Activated CD4-positive, alpha-beta T cell treated with anti-CD3 and anti-CD28 coated beads, Interleukin-2, Interleukin-4, amounts not matched to agents 100 ng/mL and 50 ng/mL, durations not matched to agents 16 hours and 8 hours (primary cell): ENCODE measurements at places on chromosomes 3 and 15.
A peak's percentile ranks its signal among the peaks of the same experiment; 100 is the strongest.

- no peak for DNase-seq
Observed at GRCh38 chr15:37625576-37625975, 308.9 kb upstream of the TMCO5A start.

- DNase-seq = no peak
Observed at GRCh38 chr15:66951531-66952320, 113.7 kb upstream of the SMAD3 start.

GRCh38 chr3:111035316-111035715, 36.3 kb upstream of the NECTIN3 start:
- DNase-seq = no peak

DNA sequence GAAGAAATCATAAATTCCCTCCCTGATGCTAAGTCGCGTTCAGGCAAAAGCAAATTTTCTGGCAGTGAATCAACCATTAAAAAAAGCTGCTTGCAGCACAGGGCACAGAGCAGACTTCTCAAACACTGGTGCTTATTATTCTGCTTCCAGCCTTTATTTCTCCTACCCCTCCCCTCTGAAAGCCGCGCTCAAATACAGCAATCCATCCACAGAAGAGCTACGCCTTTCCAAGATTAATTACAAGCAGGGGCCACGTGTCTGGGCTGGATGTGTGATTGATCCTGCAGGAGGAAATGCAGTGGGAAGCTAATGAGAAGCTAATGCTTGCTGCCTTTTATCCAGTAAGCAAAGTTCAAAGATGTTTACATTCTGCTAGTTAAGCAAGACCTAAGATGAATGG, 134.9 kb upstream of the TOPAZ1 start:
- DNase-seq = no peak

DNA sequence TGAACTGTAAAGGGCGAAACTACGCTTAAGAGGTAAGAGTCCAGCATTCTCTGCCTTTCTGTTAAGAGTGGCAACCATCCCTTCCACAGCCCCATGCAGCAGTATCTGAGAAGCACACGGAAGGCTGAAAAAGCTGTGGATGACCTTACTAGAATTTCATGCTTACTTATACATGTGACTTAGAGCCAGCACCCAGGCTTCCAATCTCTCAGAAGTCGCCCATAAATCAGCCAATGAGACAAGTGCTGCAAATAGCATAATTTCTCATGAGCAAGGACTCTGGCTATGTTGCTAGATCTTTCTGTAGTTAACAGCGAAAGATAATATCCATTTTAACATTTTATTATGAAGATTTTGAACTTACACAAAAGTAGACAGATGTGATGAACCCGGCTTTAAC, 65.3 kb downstream of the IGF2BP2 start:
- no peak for DNase-seq

GRCh38 chr15:83380682-83381081, 66.5 kb upstream of the SH3GL3 start:
- DNase-seq = peak; percentile 48

DNA sequence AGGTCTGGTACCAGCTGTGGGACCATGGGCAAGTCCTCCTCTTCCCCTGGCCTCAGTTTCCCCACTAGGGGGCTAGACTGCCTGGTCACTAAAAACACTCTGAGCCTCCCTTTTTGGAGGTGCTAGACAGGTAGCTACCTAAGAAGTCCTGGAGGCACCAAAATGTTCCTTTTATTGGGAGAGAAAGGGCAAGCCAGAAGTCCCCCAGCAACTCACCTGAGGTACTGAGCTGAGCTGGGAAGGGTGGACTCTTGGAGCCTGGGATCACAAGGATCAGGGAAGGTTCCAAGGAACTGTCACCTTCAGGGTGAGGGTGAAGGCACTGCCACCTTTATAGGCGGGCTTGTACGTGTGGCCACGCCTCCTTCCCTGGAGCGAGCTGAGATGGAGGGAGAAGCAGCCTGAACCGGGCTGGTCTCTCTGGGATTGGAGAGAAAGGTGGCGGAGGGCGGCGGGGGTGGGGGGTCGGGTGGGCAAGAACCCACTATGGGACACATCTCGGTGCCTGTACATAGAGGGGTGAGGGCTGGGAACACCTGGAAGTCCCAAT, at the start of gene CYP1A1:
CYP1A1 (minus strand) TSS at position 304 of the 550 bp plus-strand sequence. CDS start 2,431 bp downstream, outside the sequence.
- no peak for DNase-seq

DNA sequence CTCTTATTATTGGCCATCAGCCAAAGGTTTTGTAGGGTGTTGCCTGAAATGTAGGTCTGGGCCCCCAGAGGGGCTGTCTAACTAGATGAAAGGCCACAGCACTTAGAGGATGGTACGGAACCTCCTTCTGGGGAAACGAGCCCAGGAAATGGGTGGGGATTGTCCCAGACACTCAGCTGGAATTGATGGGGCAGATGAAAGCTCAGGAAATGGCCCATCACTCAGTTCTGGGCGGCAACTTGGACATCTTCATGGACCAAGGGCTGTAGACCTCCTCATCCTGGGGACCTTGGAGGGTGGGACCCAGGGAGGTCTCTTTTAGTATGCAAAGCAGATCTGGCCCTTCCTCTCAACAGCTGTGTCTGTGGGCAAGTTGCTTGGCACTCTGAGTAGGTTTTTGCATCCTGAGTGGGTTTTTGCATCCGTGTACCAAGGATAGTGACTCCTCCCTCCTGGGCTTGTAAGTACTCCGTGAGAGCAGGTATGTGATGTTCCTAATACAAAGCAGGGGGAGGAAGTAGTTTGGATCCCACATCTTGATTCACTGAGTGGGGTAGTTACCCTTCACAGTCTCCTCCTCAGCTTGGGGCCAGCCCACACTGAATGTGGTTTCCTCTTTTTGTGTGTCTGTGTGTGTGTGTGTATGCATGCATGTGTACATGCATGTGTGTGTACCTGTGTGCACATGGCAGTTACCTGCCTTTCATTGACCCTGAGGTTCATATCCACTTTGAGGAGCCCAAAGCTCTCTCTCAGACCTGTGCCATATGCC, 292.0 kb downstream of the RPLP1 start:
- DNase-seq = no peak

DNA sequence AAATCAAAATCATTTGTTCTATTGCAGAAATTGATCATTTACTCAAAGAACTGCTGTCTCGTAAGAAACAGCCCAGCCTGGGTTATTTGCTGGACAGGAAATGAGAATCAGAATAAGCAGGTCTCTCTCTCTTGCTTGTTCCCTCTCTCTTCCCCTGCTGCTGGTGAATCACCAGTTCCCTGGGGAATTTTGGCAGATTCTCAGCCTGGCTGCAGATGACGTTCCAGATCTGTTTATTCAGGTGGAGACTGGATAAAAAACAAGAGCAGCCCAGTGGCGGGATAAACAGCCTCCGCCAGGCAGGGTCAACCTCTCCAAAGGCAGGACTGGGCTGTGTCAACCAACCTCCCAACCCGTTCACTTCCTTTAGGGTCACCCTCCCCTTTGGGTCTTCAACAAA, 72.1 kb downstream of the LRIG1 start:
- no peak for DNase-seq

GRCh38 chr3:50155891-50156290, 767 bp downstream of the SEMA3F start:
- no peak for DNase-seq

- DNase-seq = no peak
Observed at GRCh38 chr3:146331967-146332366, 81.1 kb upstream of the PLSCR4 start.

DNA sequence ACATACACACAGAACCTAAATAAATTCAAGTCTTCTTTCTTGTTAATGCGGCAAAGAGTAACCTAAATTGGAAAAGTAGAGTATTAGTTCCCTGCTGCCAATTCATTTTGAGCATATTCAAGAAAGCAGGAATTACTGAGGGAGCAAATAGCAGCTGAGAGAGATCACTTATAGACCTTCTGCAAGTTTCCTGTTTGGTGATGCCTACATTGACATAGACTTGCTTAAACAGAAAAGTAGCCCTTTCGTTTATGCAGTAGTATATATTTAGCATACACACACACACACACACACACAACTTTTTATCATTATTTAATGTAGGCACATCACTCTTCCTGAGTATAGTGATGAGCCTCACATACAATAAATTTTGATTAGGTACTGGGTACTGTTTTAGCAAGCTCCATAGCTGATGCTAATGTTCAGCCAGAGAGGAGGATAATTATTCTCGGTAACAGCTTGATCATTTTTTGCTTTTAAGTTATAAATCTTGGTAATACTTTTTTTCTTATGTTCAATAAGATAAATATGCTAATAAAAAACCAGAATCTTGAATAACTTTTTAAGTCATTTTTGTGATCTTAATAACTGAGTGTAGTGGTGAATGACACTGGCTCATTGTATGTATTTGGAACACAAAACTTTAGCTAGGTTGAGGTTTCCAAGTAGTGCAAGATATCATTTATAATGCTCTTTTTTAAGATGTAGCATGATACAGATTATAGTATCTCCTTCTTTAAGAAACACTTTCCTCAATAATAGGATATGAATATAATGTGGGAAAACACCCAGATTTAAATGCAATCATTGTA, 174.7 kb downstream of the MBNL1 start:
- DNase-seq = no peak

GRCh38 chr15:41922353-41922752, 28.5 kb upstream of the SPTBN5 start:
- DNase-seq = no peak

- DNase-seq = peak; percentile 45
Observed at GRCh38 chr3:98359993-98360675, 6.5 kb downstream of the OR5K4 start.

- no peak for DNase-seq
Observed at GRCh38 chr15:30921106-30921505, 17.4 kb downstream of the FAN1 start.

DNA sequence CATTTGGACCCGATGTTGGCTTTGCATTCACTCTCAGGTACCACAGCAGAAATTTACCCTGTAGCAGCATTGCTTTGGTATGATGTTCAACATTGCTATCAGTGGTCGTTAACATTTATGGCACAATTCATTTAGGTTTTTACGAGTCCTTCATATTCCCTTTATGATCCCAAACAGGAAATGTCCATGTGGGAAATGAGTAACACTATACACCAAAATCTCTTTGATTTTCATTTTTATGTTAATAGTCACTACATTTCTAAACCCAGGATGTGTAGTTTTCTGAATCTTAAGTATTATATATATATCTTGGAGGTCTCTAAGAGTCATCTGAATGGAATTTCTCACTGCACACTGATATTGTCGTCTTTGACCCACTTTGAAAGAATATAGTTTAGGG, 78.5 kb upstream of the RBMS3 start:
- DNase-seq = no peak

GRCh38 chr3:175749981-175750380, 890.8 kb downstream of the NAALADL2 start:
- no peak for DNase-seq

DNA sequence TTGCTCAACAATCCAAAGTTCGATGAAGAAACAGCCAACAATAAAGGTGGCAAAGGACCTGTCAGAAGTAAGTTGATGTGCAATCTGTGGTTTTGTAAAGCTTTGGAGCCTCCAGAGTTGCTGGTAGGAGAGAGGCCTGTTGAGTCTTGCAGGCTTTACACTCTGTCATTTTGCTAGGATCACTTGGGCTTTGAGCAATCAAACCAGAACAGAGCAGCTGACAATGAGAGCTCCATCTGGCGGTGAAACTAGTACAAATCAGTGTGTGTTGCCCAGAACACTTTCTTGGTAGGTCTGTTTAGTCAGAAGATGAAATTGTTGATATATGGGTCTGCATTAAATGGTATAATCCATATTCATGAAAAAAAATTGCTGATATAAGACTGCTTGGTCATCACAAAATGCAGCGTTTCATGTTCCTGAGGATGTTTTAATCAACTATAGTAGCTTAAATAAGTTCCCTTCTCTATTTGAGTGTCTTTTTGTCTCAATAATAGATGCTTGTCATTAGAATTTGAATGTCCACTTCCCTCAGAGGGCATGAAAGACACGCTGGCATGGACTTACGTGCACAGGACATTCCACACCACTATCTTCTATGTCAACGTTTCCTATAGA, 25.7 kb downstream of the TMOD2 start:
- peak; percentile 73 for DNase-seq

- no peak for DNase-seq
Observed at GRCh38 chr3:98613616-98614015, 20.2 kb upstream of the CPOX start.

DNA sequence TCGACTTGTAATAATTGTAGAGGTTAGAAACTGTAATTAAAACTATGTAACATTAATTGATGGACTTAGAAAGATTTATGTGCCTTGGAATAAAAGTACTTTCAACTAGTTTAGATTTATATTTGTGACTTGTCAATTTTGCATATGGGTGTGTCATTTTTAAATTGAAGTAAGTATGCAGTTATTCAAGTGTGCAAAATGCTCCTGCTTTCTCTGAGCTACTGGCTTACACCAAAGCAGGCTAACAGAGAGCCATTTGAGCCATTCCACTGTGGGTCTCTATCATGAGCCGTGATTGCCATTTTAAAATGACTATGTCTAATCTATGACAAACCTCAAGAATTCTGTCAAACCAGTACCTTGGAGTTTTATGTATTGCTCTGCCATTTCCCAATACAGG, 345.0 kb upstream of the MDFIC2 start:
- no peak for DNase-seq

- DNase-seq = no peak
Observed at GRCh38 chr15:51356983-51357382, 15.5 kb downstream of the GLDN start.

GRCh38 chr3:48984663-48985062, 5.4 kb upstream of the P4HTM start:
- DNase-seq = no peak

- no peak for DNase-seq
Observed at GRCh38 chr3:166462891-166463470, 625.8 kb upstream of the BCHE start.

GRCh38 chr15:59208613-59209249, 2.1 kb downstream of the LDHAL6B start:
- no peak for DNase-seq

GRCh38 chr15:58760385-58761009, 10.6 kb upstream of the MINDY2 start:
- no peak for DNase-seq

DNA sequence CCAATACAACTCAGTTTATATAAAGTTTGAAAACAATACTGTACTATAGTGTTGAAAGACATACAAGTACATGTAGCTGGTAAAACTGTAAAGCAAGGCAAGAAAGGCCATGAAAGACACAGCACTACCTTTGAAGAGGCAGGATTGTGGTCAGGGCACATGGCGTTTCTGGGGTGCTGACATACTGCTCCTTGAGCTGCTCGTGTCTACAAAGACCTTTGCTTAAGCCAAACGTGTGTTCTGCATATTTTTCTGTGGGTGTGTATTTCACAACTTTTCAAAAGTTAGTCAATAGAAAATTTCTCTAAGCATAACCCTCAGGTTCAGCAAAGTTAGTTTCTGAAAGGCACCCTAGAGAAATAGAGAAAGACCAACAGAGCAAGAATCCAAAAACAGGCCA, 14.1 kb upstream of the TOPAZ1 start:
- DNase-seq = no peak

GRCh38 chr3:32996048-32996754, 44.8 kb downstream of the CCR4 start:
- peak; percentile 63 for DNase-seq

- no peak for DNase-seq
Observed at GRCh38 chr15:52733088-52733487, 53.9 kb upstream of the ATOSA start.
